ENCODE measurements at places on chromosomes 12 and 14.

GRCh38 chr12:106345746-106346145 is 11.8 kb upstream of the POLR3B start:
- no peak for DNase-seq

GRCh38 chr12:108462686-108463085 is 52.4 kb upstream of the FICD start:
- DNase-seq: no peak

DNA sequence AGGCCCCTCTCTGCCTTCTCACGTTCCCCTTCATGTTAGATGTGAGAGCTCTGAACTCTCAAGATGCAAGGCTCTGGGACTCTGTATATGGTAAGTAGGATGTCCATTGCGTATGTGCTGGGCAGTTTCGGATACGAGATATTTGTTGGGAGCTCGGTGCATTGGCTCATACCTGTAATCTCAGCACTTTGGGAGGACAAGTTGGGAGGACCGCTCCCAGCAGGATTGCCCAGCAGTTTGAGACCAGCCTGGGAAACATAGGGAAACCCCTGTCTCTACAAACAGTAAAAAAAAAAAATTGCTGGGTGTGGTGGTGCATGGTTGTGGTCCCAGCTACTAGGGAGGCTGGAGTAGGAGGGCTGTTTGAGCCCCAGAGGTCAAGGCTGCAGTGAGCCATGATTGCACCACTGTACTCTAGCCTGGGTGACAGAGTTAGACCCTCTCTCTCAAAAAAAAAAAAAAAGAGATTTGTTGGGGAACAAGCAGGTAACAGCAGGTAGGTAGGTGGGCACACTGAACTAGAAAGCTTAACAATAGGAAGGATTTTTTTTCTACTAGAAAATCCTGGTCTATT is 3.4 kb downstream of the TMEM120B start:
- no peak for DNase-seq

DNA sequence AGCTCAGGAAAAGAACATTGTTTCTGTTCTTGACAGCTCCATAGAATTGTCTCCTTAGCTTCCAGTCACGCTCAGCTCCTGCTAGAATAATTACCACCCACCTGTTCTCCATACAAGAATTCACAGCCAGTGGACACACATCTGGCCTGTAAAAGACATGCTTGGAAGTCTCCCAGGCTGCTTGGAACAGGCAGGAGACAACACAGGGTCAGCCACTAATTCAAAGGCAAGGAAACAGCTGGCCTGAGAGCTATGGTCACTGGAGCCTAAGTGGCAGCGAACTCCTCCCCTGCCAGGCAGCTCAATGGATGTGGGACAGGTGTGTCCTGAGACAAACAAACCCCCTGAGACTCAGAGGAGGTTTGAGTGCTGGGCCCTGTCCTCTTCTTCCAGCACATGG is 22.9 kb upstream of the LTBP2 start:
- DNase-seq: no peak

- no peak for DNase-seq
Measured at GRCh38 chr12:91620992-91621391, 438.4 kb upstream of the DCN start.

DNA sequence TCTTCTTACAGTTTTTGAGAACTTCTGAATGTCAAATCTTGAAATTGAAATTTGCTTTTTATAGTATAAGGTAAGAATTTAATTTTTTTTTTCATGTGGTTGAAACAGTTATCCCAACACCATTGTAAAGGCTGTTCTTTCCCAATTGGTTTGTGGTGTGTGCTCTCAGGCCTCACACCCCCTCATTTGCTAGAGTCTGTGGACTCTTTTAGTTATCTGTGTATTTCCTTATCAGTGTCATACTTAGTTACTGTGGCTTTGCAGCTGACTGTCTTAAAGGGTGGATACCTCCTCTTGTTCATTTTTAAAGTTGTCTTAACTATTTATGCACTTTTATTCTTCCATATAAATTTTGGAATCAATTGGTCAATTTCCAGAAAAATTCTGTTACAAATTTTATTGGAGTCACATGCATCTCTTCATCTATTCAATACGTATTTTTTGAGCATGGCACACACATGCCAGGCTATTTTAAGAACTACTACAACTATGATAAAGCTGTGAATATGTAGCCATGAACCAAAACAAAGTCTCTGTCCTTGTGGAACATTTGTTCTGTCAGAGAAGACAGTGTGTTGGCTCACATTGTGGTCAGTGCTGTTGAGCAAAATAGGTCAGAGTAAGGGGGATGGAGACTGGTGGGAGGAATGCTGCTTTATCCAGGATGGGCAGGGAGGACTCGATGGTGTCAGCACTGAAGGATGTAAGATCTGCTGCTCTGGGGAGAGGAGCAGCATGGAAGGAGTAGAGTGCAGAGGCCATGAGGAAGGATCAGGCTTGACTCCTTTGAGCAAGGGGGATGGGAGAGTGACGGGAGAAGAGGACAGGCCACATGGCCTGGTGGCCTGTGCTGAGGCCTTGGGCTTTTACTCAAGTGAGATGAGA is 24.1 kb downstream of the FGF23 start:
- DNase-seq: no peak

DNA sequence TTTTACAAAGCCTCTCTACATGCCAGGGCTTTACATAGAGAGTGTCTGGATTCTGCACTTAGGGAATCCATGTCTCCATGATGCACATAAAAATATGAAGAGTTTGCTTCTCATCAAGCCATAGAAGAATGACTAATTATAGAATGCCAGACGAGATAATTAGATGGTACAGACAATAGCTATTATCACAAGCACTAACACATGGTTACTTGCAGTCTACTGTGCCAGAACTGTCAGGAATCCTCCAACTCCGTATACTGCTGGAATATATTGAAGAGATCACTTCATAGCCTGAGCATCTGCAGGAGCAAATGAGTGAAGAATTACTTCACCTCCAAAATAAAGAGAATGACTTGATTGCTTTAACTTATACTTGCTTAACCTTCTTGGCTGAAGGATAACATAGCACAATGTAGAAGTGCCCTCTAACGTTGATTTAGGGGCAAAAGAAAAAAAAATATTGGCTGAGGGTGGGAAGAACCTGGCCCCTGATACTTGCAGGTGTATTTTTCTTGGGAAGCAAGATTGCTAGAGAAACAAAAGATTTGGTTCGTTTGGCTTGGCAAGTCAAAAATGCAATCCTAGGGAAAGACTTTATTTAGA is 272.8 kb upstream of the FAR2 start:
- no peak for DNase-seq

GRCh38 chr12:117842630-117843029 is 126.2 kb downstream of the KSR2 start:
- no peak for DNase-seq

DNA sequence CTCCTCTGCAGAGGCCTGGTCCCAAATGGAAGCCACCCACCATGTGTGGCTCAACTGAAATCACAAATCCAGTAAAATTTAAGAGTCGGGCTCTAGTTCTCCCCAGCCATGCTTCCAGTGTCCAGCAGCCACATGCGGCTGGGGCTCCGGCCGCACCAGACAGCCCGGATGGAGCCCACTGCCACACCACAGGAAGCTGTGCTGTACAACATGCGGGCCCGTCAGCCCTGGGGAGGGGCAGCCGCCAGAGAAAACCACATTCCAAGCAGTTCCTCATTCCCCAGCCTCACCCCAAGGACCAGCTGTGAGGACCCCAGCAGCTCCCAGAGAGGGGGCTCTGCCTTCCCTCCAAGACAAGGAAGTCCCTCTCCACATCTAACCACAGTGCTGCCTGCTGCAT is 135.0 kb downstream of the NCOR2 start:
- no peak for DNase-seq

GRCh38 chr14:104513641-104514046 is 65.9 kb upstream of the C14orf180 start:
- no peak for DNase-seq

GRCh38 chr12:52245259-52245961 is 12.4 kb downstream of the KRT7 start:
- no peak for DNase-seq

DNA sequence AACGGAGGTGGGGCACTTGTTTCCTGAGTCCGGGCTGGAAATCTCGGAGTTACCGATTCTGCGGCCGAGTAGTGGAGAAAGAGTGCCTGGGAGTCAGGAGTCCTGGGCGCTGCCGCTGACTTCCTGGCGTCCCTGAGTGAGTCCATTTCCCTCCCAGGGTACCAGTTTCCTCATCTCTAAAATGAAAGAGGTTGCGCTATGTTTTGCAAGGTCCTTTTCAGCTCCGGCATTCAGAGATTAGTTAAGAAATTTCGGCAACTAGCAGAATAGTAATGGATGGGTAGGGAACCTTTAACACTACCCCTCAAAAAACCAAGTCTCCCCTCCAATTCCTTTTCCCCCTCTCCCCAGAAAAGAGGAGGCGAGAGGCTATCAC is 724 bp downstream of the BLOC1S1 start:
- DNase-seq: no peak

- no peak for DNase-seq
Measured at GRCh38 chr14:67944605-67945004, 125.0 kb downstream of the RAD51B start.

GRCh38 chr14:55814873-55815272 is 234.9 kb downstream of the KTN1 start:
- DNase-seq: no peak

- no peak for DNase-seq
Measured at GRCh38 chr14:97633131-97633738, 836.1 kb downstream of the VRK1 start.

GRCh38 chr12:29655861-29656260 is 127.9 kb downstream of the TMTC1 start:
- DNase-seq: no peak

DNA sequence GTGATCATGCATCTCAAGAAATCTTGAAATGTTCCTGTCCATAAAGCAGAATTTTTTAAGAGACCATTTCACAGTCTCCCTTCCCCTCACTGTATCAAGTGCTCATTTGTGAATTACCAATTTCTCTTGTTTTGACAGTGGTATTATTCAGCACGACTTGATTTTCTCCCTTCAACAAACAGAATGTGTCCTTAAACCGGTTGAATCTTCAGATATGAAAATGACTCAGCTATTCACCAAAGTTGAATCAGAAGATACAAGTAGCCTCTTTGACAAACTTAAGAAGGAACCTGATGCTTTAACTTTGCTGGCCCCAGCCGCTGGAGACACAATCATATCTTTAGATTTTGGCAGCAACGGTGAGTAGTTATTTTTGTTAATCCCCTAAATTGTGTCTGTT is 25.5 kb upstream of the SNAPC1 start:
- DNase-seq: no peak

- no peak for DNase-seq
Measured at GRCh38 chr12:114030451-114030850, 64.3 kb upstream of the RBM19 start.

DNA sequence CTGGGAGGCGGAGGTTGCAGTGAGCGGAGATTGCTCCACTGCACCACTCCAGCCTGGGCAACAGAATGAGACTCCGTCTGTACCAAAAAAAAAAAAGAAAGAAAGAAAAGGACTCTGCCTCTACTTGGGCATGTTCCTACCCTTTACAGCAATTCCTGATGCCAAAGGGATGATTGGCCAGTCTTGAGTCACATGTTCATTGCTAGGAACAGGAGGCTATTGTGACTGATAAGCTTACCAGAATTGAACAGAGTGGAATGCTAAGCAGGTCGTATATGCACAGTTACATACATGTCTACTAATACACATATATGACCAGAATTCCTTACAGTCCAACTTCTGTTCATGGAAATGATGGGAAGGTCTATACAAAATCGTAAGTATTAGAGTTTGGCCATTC is 34.3 kb downstream of the KLHDC1 start:
- DNase-seq: no peak

DNA sequence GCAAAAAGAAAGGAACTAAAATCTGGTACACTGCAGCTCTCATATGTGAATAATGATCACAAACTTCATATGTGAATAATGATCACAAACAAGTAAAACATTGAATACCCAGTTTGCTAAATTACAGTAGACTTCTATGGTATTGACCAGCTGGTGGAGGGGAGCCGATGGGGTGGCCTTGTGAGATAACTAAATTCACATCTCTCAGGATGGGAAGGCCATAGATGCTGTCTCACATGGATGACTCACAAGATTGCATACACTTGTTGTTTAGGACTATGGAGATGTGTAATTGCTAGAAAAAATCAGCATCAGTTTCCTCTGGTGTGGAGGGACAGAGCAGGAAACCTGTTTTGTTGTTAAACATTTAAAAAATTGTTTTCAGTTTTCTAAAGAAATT is 49.2 kb downstream of the ACACB start:
- DNase-seq: no peak

DNA sequence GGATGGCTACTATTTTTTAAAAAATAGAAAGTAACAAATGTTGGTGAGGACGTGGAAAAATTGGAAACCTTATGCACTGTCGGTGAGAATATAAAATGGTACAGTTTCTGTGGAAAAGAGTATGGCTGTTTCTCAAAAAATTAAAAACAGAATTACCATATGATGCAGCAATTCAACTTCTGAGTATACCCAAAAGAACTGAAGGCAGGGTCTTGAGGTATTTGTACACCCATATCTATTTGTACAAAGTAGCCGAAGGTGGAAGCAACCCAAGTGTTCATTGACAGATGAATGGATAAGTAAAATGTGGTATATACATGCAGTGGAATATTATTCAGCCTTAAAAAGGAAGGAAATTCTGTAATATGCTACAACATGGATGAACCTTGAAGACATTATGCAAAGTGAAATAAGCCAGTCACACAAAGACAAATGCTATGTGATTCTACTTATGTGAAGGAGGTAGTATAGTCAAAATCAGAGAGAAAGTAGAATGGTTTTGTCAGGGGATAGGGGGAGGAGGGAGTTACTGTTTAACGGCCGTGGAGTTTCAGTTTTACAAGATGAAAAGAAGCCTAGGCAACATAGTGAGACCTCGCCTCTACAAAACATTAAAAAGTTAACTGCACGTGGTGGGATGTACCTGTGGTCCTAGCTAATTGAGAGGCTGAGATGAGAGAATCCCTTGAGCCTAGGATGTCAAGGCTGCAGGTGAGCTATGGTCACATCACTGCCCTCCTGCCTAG is 38.4 kb upstream of the CCT2 start:
- DNase-seq: no peak

DNA sequence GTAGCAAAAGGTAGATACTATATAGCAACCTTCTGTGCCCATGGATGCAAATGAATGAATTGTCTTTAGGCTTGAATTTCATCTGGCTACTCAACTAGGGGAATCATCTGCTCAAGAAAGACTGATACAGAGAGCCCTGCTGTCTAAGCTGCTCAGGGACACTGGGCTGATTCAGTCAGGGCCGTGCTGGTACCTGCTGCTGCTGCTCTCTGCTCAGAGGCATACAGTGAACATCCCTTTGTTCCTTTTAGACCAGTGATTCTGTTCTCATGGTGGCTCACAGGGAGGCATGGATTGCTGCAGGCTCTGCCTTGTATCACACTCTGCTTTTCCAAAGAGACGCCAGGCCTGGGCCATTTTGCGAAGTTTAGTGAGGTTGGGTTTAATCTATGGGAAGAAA is 14.1 kb downstream of the EIF2B2 start:
- DNase-seq: no peak

DNA sequence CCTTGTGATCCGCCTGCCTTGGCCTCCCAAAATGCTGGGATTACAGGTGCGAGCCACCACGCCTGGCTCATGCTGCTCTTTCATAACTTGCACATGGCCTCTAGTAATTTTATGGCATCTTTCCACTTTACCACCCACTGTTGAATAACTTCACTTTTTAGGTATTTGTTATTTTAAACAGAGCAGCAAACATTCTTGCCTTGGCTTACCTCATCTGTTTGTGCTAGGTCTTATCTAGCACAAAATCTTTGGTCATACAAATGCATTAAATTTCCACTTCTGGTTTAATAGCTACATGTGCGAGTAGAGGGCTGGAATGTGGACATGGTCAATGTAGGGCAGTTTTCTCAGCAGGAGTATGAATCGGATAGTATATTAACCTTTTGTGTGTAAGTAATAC is 38.8 kb upstream of the ATF7IP start:
- no peak for DNase-seq
